Stimulated activated CD4-positive, alpha-beta T cell treated with anti-CD3 and anti-CD28 coated beads, Interleukin-12 subunit alpha, Interleukin-12 subunit beta, amount 100 ng/mL, for 4 hours (primary cell): ENCODE measurements at places on chromosomes 3 and 15.
A peak's percentile ranks its signal among the peaks of the same experiment; 100 is the strongest.

DNA sequence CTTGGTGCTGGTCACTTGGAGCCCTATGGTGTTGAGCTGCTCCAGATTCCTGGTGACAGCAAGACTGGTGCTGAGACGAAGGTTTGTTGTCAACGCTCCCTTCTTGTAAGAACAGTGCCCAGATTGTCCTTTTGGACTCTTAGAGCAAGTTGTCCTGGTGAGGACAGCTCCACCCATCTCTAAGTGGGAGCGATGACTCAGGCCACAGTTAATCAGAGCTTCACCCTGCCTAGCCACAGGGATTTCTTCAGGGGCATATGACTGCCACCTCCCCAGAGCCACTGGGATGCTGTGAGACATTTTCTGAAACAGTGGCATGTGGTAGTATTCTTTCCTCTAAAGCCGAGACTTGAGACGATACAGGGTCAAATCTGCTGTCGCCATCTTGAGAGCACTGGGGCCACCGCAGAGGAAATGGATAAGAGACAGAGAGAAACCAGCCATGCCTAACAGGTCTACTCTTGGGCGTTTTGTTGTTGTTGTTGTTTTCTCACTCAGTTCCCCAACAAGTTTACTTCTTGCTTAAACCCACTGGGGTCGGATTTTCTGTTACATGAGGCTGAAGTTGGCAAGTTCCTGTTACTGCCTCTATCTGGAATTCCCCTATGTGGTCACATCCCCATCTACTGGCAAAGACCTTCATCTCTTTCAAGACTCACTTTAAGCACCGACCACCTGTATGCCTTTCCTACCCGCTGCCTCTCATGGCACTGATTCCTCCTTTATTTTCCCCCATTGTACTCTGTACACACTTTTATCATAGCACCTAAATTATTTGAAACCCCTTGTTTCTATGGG, 16.0 kb upstream of the PCOLCE2 start:
- DNase-seq, result no peak

GRCh38 chr3:37987315-37987697, 3.3 kb upstream of the VILL start:
- DNase-seq, result no peak

GRCh38 chr15:47924381-47924780, 196.4 kb upstream of the SLC24A5 start:
- DNase-seq, result no peak

GRCh38 chr3:29381595-29381994, 100.7 kb downstream of the RBMS3 start:
- DNase-seq, result no peak

DNA sequence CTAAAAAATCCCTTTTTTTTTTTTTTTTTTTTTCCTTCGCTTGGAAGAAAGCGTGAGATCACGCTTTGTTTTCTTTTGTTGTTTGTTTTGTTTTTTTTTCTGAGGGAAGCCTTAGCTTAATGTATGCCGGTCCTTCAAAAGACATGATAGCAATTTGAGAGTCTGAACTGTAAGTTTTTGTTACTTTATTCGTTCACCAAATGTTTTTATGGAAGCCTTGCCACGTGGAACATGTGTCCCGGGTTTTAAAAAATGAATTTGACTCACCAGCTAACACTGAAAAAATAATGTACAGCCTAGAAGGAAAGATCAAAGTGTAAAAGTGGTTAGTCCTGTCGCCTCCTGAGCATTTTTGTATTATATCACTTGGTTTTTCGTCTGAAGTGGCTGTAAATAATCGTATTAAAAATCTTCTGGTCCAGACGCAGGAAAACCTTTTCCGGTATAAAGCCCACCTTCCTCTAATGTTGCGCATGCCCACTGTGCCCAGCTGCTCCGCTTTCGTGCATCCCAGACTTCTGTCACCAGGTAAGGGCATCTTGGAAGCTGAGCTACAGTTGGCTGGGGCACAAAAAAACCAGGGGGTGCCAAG, 795 bp upstream of the MYNN start:
- peak; percentile 62 for DNase-seq
